ENCODE measurements at places on chromosomes 6 and 20.
A peak's percentile ranks its signal among the peaks of the same experiment; 100 is the strongest.

DNA sequence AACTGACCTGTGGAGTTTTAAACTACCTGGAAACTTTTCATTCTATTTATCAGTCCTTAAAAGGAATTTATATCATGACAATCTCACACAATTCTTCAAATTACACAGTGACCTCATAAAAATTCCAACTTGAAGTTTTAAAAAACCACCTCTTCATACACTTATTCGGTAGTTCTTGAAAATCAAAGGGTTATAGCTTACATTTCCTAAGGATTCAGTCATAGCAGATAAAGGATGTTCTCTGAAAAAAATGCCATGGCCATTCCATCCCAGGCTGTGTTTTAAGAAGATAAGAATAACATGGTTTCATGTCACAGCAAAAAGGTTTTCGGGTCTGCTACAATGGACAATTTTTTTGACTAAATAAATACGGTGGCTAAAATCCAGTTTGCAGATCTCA is 41.2 kb downstream of the GOPC start:
- DNase-seq: no peak

- DNase-seq: no peak
Observed at GRCh38 chr20:57605045-57605444, 15.2 kb downstream of the ZBP1 start.

DNA sequence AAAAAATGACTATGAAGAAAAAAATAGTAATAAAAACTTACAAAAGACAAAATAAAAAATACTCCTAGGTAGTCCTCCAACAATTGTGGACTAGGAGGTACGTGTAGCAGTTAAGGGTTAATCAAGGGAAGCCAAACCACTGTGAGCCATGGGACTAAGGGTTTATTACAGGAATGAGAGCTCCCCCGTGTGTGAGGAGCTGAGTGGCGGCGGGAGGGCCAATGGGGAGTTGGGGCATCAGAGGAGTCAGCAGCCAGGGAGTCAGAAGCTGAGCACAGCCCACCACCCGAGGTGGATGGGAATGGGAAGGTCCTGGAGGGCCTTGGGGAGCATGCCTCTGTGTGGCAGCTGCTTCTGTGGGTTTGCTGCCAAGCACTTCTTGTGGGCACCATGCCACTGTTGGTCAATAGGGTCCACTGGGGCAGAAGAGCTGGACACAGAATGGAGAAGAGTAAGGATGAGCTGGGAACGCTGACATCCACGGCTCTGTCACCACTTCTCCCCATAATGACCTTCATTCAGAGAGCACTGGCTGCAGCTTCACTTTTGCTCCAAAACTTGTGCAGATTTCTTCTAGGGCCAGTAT is 373.3 kb downstream of the CDKAL1 start:
- DNase-seq: no peak

DNA sequence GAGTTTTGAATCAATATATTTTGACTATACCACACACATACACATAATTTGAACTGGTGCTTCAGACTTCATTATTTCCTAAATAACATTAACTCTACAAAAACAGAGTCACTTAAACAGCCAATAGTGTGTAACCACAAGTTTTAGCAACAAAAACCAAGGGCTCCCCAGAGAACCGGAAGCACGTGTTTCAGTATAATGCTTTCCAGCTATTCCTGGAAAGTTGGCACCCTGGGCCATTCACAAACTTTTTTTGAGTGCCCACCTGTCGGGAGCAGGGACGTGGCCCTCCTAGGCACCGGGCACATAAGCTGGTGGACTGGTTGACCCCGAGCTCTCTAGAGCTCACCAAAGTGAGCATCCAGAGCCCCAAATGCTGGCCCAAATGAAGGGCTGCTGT is 1.9 kb upstream of the SLC35D3 start:
- DNase-seq: no peak

DNA sequence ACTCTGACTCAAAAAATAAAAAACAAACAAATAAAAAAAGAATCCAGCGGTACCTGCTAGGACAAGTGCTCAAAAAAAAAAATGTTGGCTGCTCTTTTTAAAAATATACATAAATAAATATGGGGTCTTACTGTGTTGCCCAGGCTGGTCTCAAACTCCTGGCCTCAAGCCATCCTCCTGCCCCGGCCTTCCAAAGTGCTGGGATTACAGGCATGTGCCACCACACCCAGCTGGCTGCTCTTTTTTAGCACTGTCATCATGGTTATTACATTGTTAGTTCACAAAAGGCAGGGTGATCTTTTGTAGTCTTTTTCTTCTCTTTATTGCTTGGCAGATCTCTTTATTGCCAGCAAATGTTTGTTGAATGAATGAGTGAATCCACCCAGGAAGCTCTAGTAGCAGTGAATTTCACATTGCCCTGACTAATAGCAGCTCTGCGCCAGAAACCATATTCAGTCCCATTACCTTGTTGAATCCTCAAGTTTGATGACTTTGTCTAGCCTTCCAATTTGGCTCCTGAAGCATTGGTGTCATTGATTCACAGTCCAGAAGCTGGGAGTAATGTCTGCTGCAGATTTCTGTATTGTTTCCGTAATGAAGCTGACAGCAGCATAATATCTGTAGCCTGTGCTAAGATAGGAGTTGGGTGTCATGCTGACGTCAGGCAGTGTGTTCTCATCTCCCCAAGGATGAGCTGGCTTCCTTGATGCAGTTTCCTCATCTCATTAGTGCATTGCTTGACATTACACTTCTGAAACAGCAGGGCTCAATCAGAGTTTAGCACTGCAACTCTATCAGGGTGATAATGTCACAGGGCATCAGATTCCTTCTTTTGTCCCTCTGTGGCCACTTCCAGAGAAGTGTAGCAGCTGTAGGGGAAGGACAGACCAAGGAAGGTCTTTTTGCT is 84.9 kb upstream of the TGM3 start:
- DNase-seq: peak; percentile 69

DNA sequence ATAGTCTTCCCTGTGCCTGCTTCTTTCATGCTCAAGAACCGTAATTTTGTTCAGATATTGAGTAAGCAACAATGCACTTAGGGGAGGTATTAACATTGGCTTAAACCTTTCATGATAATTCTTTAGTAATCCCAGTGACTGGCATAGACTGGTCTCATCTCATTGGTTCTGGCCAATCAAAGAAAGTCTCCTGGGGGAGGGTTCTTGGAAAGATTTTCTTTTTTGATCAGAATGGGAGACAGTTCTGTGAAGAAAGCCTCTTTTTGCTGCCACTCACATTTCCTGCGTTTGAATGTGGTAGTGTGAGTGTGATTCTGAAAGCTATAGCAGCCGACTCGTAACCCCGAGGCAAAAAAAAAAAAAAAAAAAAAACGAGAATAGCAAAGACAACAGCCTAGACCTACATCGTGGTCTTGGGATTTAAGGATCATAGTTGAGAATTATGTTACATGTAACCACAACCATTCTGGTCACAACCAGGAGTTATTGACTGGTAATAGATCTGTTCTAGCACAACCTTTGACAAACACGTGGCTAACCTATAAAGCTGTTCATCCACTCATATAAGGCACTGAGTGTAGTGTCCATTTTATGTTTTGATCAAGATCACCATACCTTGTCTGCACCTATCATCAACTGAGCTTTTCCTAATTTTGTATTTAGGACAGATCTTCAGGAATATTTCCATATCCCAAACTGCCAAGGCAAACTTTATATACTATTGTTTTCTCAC is 15.1 kb upstream of the TMEM217 start:
- no peak for DNase-seq

DNA sequence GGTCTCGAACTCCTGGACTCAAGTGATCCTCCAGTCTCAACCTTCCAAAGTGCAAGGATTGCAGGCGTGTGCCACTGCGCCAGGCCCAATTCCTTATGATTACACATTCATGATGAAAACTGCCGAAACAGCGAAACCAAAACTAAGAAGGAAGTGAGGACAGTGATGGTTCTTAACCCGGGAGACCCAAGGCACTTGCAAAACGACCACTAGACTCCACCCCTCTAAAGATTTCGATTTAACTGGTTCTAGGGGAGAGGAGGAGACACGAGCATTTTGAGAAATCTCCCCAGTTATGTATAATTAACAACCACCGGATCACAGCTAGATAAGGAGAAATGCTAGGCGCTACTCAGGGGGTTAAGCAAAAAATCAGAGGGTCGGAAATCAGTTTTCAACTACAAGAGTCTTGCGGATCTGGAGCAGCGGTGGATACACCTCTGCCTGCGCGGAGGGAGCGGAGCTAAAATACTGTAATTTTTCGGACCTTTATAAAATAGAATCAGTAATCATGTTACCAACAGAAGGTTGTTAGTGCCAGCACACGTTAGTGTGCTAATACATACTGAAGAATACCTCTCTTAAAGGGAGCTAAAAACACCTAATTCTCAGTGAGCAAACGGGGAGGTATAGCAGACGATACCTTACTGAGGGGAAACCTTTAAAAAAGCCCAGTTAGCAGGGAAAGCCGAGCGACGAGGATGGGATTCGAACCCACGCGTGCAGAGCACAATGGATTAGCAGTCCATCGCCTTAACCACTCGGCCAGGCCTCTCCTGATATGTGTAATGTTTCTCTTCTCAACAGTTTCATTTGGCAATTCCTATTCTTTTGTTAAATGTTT is 60.0 kb upstream of the BTN3A2 start:
- peak; percentile 67 for DNase-seq

DNA sequence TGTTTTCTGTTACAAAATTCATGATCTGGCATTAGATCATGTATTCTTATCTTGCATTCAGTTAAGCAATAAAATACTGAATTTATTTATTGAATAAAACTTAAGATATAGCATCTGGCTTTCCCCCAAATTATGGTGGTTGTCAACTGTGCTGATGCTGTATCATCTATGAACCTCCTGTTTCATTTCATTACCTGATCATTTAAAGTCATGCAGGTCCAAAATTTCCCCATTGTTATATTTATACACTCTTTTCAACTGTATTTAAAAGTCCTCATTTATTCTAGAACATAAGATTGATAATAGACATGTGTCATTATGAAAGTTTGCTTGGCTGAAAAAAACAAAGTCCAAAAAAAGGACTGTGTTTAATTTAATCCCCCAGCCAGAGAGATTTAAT is 627.4 kb upstream of the ADGRB3 start:
- DNase-seq: no peak

- DNase-seq: no peak
Observed at GRCh38 chr6:158853880-158854213, 34.7 kb upstream of the EZR start.

GRCh38 chr6:16712931-16713484 is 48.3 kb downstream of the ATXN1 start:
- peak; percentile 68 for DNase-seq
